ENCODE measurements at places on chromosomes 13 and 19. TPM values are rescaled to one million over a fixed set of nuclear protein-coding genes. Genes with fewer than 3 reads are reported as not detected.

The MEX3D gene
- 44.1 TPM for total RNA-seq

The FXYD3 gene
- not detected for total RNA-seq

The APOC4 gene
- total RNA-seq = not detected

The FBN3 gene
- not detected for total RNA-seq

The ZNF44 gene
- total RNA-seq = 6.2 TPM

The CCL25 gene
- not detected for total RNA-seq

The ATP7B gene
- 4.9 TPM for total RNA-seq

The ANGPTL4 gene
- total RNA-seq = 2.1 TPM

The ZNF564 gene
- total RNA-seq = 9.1 TPM

The OSCAR gene
- not detected for total RNA-seq

The HSD17B14 gene
- 6.2 TPM for total RNA-seq

The LILRB3 gene
- total RNA-seq = not detected

The SLC10A2 gene
- total RNA-seq = not detected

The RNF17 gene
- not detected for total RNA-seq

The GIPC3 gene
- total RNA-seq = 1.2 TPM

The ZNF653 gene
- 6.9 TPM for total RNA-seq

The SOHLH2 gene
- total RNA-seq = 0.11 TPM

The ZNF667 gene
- total RNA-seq = 2.1 TPM

The CYP2F1 gene
- not detected for total RNA-seq

The FGF9 gene
- not detected for total RNA-seq

The CACNG6 gene
- 0.69 TPM for total RNA-seq

The SCEL gene
- total RNA-seq = not detected

The KRTDAP gene
- total RNA-seq = not detected

The FSD1 gene
- 2.6 TPM for total RNA-seq

The C19orf85 gene
- not detected for total RNA-seq

The ZNF573 gene
- 3.4 TPM for total RNA-seq

The OR4F17 gene
- total RNA-seq = not detected

The TINCR gene
- total RNA-seq = not detected

The OLFM4 gene
- 0.11 TPM for total RNA-seq

The SMAD9 gene
- 27.8 TPM for total RNA-seq

The DLEU7 gene
- not detected for total RNA-seq

The CDC42EP5 gene
- total RNA-seq = 54.7 TPM

The NR2F6 gene
- 26.0 TPM for total RNA-seq

The F10 gene
- total RNA-seq = under 0.01 TPM

The GAPDHS gene
- total RNA-seq = not detected

The FLT3LG gene
- 1.4 TPM for total RNA-seq

The ZNF416 gene
- total RNA-seq = 5.2 TPM

The TPTE2 gene
- not detected for total RNA-seq

The PALM gene
- 28.6 TPM for total RNA-seq

The GARIN5A gene
- total RNA-seq = 0.17 TPM
